ENCODE measurements at places on chromosomes 2 and 18.
A peak's percentile ranks its signal among the peaks of the same experiment; 100 is the strongest.

DNA sequence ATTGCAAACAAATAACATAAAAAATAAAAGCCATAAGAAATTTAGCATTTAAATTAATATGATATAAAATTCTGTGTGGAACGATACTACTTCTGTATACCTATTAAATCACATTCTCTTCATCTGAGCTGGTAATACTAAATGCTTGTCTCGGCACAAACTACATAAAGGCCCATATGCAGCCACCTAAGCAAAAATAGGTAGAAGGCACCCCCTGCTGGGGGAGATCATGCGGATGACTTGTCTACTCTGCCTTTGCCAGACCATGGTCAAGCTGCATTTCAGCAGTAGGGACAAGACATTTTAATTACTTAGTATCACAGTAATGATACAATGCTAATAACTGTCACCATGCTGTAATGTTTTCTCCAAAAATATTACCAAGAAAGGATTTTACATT lies 108.0 kb downstream of the CDH19 start:
- DNase-seq: no peak

DNA sequence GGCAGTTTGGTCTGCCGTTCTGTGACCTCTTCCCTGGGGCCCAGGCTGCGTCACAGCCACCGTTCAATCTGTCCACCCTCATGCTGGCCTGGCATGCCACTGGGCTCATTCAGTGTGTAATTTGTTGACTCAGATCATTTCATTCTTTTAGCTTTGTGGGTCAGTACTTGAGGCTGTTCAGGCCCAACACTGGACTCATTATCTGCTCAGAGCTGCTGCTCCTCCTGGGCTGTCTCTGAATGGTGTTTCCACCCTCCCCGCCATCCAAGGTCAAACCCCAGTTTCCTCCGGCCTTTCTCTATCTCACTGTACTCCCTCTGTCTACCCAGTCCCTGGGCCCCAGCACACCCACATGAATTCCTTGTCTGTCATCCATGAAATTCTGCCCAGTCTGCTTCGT lies 152.4 kb upstream of the NCK2 start:
- no peak for DNase-seq

- DNase-seq: no peak
These were observed 36.3 kb upstream of the SLC8A1 start for GRCh38 chr2:40488101-40488601.

DNA sequence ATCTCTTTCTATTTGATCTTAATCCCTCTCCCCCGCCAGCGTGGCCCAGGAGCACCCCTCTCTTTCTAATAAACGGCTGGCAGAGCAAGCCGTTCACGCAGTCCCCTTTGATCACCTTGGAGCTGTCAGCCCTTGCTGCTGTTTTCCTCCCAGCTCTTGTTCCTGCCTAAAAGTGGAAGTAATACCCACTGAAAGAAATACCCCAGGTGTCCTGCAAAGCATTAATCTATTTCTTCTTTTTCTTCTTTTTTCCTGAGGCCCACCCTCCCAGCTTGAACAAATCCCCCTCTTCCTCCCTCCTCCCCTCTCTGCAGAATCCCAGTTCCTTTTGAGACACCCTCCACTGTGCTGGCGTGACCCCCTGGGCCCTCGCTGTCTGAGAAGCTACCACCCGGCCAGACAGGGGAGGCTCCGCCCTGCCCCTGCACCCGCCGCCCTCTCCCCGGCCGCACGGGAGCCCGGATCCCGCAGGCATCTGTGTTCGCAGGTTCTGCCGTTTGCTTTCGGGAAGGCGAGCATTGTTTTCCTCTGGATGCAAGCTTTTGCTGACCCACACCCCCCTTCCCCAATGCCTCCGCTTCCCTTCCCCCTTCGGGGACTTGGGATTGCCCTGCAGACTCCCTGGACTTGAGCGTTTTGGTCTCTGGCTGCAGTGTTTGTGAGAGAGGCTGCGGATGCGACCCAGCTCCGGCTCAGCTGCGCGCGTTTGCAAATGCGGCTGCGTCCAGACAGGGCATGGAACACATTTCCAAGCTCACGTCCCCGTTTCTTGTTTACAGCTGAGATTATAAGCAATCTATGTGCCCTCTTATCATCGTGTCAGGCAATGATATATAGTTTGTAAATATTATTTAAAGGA lies 631.5 kb downstream of the NYAP2 start:
- DNase-seq: peak; percentile 3

GRCh38 chr2:47535073-47535472 lies 132.1 kb downstream of the MSH2 start:
- no peak for DNase-seq

- no peak for DNase-seq
These were observed 6.3 kb upstream of the SIX3 start for GRCh38 chr2:44934983-44935728.

- peak; percentile 8 for DNase-seq
These were observed 108.7 kb downstream of the DPP10 start for GRCh38 chr2:114550895-114551793.

DNA sequence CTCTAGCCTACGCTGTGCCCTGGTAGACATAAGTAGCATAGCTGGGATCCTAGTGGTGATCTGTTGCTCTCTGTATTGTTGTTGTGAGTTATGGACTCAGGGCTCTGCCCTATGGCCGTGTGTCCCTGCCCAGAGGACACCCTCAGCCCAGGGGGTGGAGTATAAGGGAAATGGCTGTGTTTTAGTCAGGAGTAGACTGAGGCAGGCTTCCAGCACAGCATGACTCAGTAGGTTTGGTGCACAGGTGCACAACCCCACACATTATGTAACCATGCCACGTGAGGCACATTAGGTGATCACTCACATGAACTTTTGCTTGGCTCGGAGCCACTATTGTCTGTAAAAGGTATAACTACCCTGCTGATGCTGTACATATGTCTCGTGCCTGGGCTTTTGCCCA lies 59.9 kb upstream of the PEX13 start:
- DNase-seq: no peak

GRCh38 chr2:231364061-231364460 lies 31.4 kb upstream of the B3GNT7 start:
- DNase-seq: no peak

GRCh38 chr2:12169721-12170120 lies 423.3 kb downstream of the LPIN1 start:
- no peak for DNase-seq

GRCh38 chr2:21041462-21041861 lies 2.4 kb downstream of the APOB start:
- no peak for DNase-seq

DNA sequence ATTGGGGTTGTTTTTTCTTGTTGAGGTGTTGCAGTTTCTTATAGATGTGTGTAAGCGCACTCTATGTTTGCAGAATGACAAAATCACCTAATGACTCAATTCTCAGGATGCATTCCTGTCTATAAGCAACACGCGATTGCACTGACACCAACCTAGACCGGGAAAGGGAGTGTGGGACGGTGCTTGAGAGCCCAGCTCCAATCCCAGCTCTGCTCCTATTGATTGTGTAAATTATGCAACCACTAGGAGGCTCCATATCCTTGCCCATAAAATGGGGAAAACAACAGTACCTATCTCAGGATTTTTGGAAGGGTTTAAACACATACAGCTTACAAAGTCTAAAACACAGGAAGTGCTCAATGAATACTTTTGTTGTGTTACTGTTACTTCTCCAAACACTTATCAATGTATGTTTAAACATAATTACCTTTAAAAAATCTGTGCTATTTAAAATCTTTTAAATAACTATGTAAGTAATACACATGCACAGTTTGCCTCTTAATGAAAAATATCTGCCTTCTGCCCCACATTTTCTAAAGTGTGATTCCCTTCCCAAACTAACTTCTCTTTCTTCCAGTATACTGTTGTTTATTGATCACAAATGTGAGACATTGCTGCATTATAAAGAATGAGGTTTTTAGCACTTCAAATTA lies 132.5 kb downstream of the SPHKAP start:
- peak; percentile 36 for DNase-seq
